ENCODE measurements at places on chromosomes 16 and 17.

GRCh38 chr16:58651965-58652348, 22.3 kb upstream of the CNOT1 start:
- DNase-seq = no peak

DNA sequence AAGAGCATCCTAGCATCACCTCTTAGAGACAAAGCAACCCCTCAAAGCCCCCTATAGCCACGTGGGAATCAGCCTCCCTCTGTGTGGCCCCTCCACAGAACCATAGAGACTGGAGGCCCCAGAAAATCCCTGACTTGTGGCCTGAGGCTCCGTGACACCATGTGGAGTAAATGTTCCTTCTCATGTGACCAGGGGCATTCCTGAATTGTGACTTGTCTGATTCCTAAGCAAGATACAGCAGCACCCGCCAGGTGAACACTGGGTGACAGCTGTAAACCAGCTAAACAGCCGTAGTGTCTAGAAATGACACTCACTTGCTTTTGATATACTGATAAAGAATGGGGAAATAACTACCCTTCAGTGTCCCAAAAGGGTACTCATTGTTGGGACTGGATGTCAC, 79.0 kb downstream of the DYNLRB2 start:
- no peak for DNase-seq

GRCh38 chr17:5913641-5914040, 156.5 kb upstream of the WSCD1 start:
- DNase-seq = no peak

- no peak for DNase-seq
Measured at GRCh38 chr17:67258821-67259468, 13.9 kb upstream of the HELZ start.

DNA sequence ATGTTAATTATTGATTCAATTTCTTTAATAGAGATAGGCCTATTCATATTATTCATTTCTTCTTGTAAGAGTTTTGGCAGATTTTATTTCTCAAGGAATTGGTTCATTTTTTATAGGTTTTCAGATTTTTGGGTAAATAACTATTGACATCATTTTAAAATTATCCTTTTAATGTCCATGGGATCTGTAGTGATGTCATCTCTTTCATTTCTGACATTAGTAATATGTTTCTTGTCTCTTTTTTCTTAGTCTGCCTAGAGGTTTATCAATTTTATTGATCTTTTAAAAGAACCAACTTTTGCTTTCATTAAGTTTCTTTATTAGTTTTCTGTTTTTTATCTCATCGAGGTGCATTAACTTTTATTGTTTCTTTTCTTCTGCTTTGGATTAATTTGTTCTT, 162.6 kb downstream of the FTO start:
- DNase-seq = no peak

DNA sequence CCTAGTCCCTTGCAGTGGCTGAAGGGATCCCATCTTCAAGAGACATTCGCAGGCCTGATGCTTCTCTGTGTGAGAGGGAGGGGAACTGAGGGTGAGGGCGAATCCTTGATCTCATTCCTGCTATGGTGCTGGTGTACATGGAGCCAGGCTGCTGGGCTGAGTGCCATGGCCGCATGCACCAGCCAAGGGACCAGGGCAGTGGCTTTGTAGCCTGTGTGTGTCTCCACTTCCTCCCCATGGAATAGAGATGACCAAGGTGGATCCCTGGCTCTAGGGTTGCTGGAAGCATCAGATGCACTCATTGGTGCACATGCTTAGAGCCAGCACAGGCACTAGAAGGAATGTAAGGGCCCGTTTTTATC, 195.0 kb downstream of the FOXL1 start:
- DNase-seq = no peak

DNA sequence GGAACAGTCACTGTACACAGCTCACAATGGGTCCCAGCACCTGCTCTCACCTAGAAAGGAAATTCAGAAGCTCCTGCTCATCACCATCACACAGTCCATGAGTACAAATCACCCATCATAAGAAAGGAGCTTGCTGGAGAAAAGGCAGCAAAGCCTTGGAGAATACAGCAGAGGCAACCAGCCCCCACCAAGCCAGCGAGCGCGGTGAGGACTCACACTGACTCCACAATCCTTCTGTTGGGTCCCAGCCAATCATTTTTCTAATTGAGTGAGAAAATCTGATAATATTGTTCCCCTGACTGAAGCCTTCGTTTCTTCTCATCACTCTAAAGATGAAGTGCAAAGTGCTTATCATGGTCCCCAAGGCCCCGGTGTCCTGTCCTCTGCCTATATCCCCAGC, 298.3 kb downstream of the SLC39A11 start:
- no peak for DNase-seq

DNA sequence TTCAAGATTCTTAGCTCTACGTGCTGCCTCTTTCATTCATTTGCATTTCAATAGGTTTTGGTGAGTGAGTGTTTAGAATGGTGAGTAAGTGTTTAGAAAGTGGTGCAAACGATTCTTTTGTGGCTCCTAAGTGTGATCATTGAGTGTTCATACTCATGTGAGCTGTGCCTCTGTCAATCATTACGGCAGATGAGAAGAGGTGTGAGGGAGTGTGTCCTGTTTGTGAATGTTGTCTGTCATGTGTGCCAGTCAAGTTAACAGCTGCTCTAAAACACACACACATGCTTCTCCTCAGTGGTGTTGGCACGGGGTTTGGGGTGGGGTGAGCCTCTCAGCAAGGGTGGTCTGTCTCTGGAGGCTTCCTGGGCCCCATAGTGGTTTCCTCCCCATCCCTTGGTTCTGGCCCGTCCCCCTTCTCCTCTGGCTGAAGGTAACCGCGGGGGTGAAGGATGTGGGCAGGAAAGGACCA, 11.4 kb downstream of the MYL4 start:
- no peak for DNase-seq

GRCh38 chr17:10063730-10064241, 134.6 kb downstream of the GAS7 start:
- DNase-seq = no peak

DNA sequence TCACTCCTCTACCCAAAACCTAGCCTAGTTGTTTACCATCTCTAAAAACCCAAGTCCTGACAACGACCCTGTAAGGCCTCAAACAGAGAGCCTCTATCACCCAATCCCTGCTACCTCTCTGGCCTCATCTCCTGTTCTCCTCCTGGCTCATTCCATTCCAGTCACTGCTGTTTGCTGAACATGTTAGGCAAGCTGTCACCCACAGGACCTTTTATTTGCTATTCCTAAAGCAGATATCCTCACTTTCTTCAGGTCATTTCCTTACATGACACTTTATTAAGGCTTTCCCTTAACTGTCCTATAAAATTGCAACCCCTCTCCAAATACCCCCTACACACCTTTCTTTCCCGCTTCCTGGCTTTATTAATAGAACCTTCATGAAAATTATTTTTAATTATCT, 85.1 kb downstream of the KANSL1 start:
- DNase-seq = no peak

GRCh38 chr16:51113236-51114125, 37.6 kb downstream of the SALL1 start:
- no peak for DNase-seq
